NCI-H2081 (cell line): ENCODE measurements at places on chromosomes 13 and 19.

DNA sequence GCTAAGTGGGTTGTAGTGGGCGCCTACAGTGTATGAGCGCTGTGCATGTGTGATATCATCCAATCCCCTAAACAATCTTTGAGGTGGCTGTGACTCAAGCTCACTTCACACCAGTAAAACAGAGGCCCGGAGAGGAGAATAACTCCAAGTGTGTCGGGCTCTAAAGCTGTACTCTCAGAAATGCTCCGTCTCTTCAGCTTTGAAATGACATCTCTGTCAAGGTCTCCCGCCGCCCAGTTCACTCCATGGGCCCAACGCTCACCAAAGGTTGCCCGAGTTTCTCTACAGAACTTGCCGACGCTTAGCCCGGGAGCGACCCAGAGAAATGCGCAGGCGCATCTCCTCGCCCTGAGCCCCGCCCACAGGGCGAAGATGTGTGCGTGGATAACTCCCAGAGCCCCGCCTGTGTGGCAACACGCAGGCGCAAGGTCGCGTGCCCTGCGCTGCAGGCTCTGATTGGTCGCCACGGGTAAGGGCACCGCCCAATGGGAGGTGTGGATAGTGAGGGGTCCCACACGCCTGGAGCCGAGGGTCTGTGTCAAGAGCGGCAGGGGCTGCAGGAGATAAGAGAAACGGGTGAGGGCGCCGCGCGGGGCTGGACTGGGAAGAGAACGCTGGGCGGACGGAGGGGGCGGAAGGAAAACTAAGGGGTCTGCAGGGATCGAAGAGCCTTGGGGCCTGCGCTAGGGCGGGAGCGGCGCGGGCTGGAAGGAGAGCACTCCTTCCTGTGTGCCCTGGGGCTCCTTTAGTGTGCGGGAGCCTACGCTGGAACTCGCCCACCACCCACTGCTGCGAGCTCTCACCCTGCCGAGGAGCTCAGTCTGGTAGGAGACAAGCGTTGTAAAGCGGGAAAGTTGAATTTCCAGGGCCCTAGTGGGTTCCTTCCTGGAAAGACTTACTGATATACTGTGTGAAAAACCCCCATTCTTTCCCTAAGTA lies at the start of gene ZNF526:
Gene ZNF526 (plus strand): TSS at position 501 of the 939 bp plus-strand sequence. CDS start 4,092 bp downstream, outside the sequence.
- DNase-seq: peak; percentile 95

DNA sequence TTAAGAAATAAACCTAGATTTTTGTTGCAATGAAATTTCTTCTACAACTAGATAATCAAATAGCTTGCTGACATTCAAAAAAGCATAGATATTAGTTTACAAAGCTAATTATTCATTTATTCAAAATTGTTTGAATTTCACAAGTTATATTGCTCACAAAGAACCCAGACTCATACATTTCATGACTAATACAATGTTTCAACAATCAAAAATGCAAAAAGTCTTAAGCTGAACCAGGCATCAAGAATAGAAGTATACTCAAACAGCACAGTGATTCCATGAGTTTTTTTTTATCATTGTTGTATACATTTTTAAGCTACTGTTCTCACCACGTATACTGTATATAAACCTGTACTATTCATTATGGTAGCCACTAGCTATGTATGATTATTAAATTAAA lies 51.0 kb downstream of the DIAPH3 start:
- no peak for DNase-seq

GRCh38 chr19:47726467-47726866 lies 13.2 kb downstream of the EHD2 start:
- no peak for DNase-seq

DNA sequence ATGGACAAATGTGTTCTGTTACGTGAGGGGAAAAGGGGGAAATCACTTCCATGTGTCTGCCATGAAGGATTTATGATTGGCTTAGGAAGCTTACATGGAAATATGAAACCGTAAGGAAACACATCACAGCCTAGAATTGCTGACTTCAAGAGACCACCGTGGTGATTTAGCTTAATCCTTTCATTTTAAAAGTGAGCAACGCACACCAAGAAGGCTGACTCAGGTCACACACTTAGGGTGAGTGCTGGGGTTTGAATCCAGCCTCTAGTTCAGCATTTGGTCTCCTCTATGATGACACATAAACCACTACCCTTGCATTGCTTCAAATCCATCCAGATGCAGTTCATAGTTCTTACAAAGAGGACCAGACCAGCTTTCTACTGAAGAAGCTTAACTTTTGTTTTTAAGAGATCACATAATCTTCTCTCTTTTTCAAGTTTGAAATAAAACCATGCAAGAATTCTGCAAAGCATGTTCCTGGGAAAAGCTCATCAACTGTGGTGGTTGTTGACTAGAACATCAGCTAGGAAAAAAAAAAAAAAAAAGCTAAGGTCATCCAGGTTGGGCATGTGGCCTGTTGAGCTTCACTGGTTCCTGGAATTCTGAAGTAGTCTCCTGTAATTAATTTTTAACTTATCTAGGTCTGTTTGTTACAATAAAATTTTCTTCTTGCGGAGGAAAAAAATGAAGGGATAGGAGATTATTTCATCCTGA lies 60.2 kb upstream of the KL start:
- DNase-seq: no peak

DNA sequence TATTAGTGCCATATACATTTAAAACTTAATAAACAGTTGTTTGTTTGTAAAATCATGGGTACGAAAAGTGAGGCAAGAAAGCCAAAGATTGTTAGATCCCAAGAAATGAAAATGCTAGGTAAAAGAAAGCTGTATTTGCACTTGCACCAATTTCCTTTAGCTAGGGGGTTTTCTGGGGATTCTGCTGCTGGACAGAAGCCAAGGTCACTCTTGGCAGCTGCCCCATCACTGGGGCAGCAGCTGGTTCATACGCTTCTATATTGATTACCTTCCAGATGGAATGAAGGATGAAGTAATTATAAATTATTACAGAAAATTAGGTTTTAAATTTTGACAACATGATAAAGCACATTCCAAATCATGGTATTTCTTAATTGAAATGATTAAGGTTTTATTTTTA lies 127.4 kb downstream of the SLITRK5 start:
- peak; percentile 14 for DNase-seq

- DNase-seq: no peak
Measured at GRCh38 chr19:16210168-16210567, 12.5 kb downstream of the AP1M1 start.

DNA sequence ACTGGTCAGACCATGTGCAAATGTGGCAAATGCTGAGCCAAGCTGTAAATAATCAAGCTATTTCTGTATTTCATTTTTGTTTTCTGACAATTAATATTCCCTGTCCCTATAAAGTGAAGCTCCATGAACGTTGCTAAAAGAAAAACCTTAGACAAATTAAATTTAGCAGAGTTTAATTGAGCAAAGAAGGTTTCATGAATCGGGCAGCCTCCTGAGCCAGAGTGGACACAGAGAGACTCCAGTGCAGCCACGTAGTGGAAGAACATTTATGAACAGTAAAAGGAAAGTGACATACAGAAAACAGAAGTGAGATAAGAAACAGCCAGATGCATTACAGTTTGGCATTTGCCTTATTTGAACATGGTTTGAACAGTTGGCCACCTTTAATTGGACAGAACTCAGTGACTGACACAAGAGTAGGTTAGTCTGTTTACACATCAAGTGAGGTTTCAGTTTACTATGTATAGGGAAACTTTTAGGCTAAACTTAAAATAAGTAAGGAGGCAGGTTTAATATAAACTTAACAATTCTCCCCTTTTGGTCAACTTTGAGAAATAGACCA lies 69.7 kb downstream of the UFM1 start:
- DNase-seq: no peak

DNA sequence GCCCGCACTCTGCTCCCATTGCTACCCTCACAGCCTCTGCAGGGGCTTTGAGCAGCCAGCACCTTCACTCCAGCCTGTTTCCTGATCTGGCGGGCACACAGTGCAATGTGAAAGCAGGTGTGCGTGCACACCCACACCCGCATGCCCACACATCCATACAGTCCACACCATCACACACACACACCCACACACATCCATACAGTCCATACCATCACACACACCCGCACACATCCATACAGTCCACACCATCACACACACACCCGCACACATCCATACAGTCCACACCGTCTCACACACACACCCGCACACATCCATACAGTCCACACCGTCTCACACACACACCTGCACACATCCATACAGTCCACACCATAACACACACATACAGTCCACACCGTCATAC lies 28.0 kb downstream of the PIAS4 start:
- no peak for DNase-seq

GRCh38 chr19:3154957-3155736 lies 19.3 kb downstream of the GNA15 start:
- no peak for DNase-seq

DNA sequence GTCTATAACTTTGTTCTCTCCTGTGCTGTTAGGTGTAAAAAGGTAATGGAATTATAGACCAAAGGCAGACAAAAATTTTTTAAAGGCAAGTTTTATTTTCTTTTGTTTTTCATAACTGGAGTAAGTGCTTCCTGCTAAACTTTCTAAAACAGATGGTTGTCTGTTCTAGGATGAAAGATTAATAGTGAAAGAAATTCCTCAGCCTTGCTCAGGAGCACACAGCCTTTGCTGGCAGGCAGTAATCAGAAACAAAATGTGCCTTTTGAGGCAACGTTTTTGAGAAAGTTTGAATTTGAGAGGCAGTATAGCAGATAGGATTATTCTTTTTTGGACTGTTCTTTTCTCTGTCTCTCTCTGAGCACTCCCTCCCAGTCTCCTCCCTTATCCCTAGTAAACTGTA lies 2749.5 kb downstream of the PCDH9 start:
- no peak for DNase-seq

DNA sequence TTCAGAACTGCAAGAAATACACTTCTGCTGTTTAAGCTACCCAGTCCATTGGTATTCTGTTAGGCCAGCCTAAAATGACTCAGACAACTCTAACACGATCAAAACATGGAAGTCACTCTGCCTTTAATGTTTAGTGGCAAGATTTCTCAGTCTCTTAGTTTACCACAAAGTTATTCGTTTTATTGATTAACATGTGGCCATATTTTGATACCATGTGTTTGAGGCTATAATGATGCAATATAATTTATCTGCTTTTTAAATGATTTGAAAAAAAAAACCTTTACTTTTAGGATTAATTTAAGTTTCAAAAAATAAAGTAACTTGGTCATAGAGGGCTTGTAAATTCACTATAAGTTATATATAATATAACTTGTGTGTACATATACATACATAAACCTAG lies 223.4 kb downstream of the SPRY2 start:
- no peak for DNase-seq

GRCh38 chr19:17540174-17540573 lies 15.3 kb upstream of the COLGALT1 start:
- no peak for DNase-seq

- DNase-seq: no peak
Measured at GRCh38 chr13:19910336-19911072, 47.1 kb upstream of the ZMYM5 start.

DNA sequence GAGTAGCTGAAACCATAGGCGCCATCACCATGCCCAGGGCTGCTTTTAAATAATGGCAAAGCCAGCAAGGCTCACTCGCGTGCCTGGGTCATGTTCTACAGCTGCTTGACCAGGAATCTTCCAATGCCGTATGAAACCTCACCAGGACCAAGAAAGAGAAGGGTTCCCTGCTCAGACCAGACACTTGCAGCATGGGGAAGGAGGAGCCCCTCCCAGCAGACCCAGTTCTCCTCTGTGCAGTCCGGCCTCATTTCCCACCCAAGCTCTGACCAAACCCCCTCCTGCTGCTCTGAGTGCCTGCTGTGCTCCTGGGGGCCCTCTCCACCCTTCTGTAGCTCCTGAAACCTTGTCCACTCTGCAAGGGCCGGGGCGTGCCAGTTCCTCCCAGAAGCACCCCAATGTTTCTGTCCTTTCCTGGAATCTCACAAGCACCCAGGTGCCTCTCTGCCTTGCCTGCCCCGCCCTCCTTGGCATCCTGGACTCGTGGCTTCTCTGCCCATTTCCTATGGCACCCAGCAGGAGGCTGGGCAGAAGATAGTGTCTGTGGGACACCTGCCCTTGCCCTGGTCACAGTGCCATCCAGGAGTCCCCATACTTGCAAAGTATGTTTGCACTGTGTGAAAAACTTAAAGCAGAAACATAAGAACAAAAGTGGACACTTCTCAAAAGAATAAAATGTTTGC lies 6.8 kb upstream of the SLC7A9 start:
- no peak for DNase-seq

DNA sequence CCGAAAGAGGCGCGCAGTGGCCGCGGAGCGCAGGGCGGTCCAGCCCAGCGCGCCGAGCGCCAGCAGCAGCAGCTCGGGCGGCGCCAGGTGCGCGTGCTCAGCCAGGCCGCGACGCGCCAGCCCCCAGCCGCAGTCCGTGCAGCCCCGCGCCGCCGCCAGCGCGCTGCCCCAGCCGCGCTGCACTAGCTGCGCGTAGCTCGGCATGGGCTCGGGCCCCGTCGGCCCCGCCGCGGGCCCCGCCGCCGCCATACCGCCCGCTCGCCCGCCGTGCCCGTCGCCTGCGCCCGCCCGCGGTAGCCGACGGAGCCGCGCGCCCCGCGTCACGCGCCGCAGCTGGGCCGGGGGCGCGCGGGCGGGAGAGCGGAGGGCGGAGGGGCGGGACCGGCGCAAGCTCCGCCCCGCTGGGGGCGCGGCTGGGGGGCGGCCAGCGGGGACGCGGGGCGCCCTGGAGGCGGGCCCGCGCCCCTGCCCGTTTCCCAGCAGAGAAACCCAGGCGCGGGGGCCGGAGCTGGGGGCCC lies at the start of gene CERS1:
Gene CERS1 (minus strand): TSS at position 335 of the 518 bp plus-strand sequence. CDS start 86 bp downstream, at position 249.
- no peak for DNase-seq

DNA sequence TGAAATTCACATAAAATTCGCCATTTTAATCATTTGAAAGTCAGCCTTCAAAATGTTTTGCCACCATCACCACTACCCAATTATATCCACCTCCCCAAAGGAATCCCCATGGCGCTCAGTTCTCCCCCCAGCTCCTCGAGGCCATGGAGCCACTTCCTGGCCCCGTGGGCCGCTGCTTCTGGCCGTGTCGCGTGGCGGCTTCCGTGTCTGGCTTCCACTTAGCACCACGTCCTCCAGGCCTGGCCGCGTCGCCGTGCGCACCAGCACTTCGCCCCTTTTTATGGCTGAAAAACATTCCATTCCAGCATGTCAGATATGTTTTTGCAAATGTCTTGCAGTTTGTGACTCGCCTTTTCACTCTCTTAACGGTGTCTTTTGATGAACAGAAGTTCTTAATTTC lies 46.7 kb upstream of the DCUN1D2 start:
- DNase-seq: no peak

DNA sequence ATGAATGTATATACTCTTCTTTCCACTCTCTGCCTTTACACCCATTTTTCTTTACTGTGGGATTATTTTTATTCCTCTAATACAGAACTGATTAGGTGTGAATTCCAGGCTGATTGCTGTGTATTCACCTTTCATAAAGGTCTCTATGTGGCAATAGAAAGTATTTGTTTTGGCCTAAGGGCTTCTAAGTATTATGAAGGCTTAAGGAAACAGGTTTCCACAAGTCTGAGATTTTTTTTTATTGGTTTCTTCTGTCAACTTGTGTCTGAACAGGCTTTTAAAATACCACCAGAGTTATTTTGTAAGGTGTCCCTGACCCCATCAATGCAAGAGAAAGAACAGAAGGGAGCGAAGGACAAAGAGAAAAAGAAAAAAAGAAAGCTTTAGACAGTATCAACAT lies 1102.0 kb upstream of the SPRY2 start:
- DNase-seq: no peak

- DNase-seq: peak; percentile 1
Measured at GRCh38 chr13:20960663-20961309, 58.2 kb upstream of the XPO4 start.

- DNase-seq: no peak
Measured at GRCh38 chr19:30604657-30605056, 232.5 kb downstream of the ZNF536 start.

GRCh38 chr19:57719901-57720519 lies 7.4 kb downstream of the ZNF671 start:
- DNase-seq: peak; percentile 43
